ENCODE measurements at places on chromosomes 2 and 18. TPM values are rescaled to one million over a fixed set of nuclear protein-coding genes. Genes with fewer than 3 reads are reported as not detected.

Gene SMPD4
- 73.8 TPM for total RNA-seq

Gene CYBRD1
- total RNA-seq: 1.2 TPM

Gene TIGD1
- 8.3 TPM for total RNA-seq

Gene PDE11A
- total RNA-seq: not detected

Gene PLA2R1
- total RNA-seq: not detected

Gene FBXO15
- total RNA-seq: 2.1 TPM

DNA sequence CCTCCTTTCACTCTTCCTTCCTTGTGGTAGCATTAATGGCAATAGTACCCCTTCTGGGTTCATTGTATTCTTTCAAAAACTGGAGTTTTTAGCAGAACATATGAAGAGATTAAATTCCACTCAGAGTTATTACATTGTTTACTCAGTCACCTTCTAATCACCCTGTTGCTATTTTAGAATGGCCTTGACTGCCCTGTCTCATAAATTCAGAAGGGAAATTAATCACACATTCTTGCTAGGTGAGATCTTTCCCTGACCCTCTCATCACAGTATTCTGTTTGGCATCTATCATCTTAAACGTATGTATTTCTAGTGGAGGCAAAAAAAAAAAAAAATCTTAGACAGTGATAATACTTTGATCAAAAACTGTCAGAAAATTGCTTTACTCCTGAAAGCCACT, 760.4 kb downstream of the ADCYAP1 start:
- DNase-seq: no peak

DNA sequence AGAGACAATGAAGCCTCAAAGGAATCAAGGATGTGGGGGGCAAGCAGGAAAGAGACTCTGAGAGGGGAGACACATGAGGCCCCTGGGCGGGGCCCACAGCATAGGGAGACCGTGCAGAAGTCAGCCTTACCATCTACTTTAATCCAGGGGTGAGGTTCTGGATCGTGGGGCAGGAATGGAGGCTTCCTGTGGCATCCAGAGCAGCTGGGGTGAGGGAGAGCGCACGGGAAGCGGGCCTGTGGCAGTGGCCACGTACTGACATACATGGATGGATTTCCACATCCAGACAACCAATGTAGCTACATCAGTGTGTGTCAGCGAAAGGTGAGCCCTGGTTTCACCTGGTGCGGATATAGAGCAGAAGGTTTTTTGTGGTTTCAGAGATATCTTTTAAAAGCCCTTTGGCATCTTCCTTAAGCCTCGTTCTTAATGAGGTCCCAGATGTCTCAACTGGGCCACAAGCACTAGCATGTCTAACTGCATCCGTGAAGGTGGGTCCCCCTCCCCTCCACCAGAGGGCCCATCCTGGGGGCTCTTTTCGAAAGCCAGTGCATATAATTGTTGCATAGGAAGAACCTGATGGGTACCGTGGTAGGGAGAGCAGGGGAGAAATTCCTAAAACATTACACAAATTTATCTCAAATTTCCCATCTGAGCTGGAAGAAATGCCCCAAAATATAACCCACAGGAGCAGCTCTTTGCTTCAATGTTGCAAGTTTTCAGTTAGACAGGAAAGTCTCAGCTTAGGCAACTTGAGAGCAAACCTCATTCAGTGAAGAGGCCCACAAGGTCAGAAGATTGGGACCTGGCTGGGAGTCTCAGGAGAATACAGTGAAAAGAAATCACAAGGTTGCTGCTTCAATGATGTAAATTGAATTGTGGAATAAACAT, 90.9 kb downstream of the SP3 start:
- DNase-seq: no peak

DNA sequence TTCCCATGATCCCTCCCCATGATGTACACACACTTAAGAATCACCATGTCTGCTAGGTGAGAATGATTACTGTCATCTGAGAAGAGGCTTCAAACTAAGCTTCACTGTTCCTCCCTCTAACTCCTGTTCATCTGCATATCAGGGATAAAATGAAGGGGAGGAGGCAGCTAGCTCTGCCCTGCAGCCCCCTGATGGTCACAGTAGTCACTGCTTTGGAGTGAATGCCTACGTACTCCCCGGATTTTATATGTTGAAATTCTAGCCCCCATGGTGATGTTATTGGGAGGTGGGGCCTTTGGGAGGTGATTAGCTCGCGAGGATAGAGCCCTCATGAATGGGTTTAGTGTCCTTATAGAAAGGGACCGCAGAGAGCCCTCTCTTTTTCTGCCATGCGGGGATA, 156.4 kb downstream of the NCKAP5 start:
- DNase-seq: no peak

DNA sequence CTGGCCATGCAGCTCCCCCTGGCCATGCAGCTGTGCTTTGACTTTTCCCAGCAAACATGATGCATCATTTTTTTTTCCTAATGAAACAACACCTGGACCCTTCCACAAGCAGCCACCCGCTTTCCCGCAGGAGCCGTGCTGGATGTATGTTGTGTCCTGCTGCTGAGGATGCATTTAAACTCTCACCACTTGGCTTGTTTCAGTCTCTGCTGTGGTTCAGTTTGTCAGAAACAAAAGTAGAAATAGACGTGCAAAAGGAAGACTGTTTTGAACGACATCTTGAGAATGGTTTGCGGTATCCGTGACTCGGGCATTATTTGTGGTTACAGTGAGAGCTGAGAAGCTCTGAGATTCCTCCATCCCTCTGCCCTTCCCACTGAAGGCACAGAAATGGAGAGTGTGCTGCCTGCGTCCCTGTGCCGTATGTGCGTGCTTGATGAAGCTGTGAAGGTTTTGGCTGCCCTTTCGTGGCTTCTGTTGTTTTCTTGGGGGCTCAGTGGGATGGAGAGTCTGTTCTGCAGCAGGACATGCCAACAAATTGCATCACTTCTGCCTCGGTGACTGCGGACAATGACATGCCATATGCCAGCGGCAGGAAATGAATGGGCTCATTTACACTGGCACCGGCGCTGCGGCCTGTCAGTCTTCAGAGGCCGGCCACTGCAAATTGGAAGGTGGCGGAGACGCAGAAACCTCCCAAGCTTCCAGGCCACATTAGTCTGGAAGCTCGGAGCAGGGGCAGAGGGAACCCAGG, 417.7 kb upstream of the SALL3 start:
- DNase-seq: no peak

DNA sequence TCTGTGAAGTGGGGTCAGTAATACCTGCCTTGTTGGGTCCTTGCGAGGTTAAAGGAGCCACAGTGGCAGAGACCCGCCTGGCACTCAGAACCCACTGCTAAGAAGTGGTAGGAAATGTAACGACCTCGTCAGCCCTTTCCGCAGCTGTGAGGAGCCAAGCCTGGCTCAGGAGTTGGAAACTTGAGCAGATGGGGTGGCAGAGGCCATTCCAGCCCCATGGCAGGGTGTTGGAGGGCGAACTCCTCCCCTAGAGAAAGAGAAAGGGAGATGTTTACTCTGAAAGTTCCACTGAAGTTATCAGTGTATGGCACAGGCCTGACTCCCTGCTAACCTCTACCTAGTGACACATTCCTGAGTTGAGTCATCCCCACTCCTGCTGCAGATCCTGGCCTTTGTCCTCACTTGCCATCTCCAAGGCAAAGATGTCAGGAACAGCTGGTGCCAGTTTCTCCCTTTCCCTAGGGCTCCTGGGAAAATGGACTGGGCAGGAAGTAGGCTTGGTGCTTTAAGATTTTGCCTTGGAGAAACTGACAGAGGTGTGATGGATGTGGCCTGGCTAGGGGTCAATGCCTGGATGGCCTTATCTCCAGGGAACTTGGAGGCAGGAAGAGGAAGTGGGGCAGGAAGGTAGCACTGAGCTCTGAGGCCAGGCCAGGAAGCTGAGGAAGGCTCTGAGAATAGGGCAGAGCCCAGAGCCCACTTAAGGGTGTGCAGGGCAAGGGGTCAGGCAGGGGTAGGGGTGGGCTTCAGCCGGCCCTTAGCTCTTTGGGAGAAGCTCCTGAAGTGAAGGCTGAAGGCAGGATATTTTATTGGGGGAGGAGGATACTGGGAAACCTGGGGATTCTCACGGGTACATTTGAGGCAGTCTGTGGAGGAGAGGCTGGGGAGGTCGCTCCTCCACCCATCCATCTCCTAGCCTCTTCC, 888 bp downstream of the VAMP5 start:
- peak; percentile 33 for DNase-seq

DNA sequence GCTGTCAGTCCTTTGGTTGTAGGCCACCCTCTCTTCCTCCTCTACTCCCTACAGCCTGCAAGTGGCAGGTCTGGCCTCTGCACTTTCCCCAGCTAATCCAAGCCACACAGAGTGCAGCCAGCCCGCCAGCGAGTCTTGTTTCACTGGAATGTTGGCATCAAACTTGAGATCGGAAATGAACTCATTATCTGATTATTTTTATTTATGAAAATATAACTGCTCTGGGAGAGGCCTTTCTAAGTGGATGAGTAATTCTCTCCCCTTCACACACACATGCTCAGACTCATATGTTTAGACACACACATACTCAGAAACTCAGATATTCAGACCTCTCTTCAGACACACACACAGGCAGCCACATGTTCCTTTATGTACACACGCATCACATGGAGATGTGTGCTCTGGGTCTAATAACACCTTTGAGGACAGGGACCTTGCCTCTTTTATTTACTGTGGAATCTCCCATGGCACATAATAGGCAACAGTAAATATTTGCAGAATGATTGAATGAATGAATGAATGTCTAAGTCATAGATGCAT, 151.3 kb downstream of the ZFP36L2 start:
- no peak for DNase-seq

- no peak for DNase-seq
These were observed 188.9 kb upstream of the CXCR4 start for GRCh38 chr2:136306836-136307235.

DNA sequence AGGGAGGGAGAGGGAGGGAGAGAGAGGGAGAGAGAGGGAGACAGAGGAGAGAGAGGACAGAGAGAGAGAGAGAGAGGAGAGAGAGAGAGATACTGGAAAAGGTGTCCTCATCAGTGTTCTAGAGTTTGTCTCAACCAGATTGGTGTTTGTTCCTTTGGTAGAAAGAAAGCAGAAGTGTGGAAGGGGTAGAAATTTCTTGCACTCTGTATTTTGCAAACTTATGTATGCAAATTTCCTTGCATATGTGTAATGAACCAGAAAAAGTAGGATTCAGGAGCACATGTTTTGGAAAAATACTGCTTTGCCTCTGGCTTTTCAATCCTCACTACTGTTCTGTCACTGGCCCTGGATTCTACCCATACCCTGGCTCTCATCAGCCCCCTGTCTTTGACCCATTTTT, 1.1 kb upstream of the SP140 start:
- DNase-seq: no peak

- DNase-seq: peak; percentile 61
These were observed 25.7 kb upstream of the NCL start for GRCh38 chr2:231489990-231490389.

- DNase-seq: no peak
These were observed 72.7 kb downstream of the LAMA3 start for GRCh38 chr18:23761941-23762340.

- DNase-seq: no peak
These were observed 4.2 kb upstream of the SIX2 start for GRCh38 chr2:45013229-45014015.

DNA sequence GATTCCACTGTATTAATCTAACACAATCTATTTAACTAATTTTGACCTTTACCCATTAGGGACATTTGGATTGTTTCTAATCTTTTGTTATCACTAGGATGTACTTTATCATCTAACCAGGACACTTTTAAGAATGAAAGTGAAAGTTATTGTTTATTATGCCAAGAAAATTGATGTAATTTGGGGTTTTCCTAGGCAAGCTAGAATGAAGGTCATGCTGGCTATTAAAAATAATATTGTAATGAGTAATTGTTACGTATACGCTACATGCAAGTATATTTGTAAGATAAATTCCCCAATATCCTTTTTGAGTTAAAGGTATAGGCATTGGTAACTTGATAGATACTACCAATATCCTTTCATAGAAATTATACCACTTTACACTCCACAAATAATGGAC, 74.6 kb downstream of the COL5A2 start:
- DNase-seq: no peak

Data from activated CD8-positive, alpha-beta T cell treated with anti-CD3 and anti-CD28 coated beads for 36 hours (primary cell).